ENCODE measurements at places on chromosomes 5 and 9.
A peak's percentile ranks its signal among the peaks of the same experiment; 100 is the strongest.

DNA sequence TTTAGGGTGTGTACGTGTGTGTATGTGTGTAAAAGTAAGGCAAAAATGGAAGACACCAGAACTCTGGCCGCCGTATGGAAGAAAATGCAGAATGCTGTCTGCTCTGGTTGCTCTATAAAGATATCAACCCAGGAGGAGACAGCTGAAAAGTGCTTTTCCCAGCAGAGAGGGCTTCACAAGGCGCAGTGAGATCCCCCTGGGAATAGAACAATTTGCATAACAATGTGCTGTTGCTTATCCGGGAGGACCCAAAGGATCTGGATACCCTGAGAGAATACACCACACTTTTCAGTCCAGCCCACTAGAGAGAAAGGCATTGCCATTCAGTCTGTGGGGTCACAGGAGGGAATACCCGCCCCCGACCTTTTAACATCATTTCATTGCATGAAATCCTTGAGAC, 230.6 kb downstream of the EBF1 start:
- DNase-seq: no peak

- no peak for DNase-seq
Observed at GRCh38 chr5:41339339-41339738, 126.0 kb upstream of the C6 start.

GRCh38 chr9:75455444-75455921, 367.2 kb downstream of the OSTF1 start:
- no peak for DNase-seq

- DNase-seq: no peak
Observed at GRCh38 chr5:76274571-76274970, 128.5 kb upstream of the IQGAP2 start.

GRCh38 chr5:9544056-9544455, 1.8 kb downstream of the SEMA5A start:
- DNase-seq: no peak

GRCh38 chr9:109383356-109383755, 62.5 kb upstream of the EPB41L4B start:
- no peak for DNase-seq

- no peak for DNase-seq
Observed at GRCh38 chr5:72221099-72221498, 98.9 kb downstream of the MRPS27 start.

GRCh38 chr9:134642385-134643181, 980 bp downstream of the COL5A1 start:
- peak; percentile 72 for DNase-seq

GRCh38 chr5:22044229-22044628, 808.9 kb downstream of the CDH12 start:
- no peak for DNase-seq

DNA sequence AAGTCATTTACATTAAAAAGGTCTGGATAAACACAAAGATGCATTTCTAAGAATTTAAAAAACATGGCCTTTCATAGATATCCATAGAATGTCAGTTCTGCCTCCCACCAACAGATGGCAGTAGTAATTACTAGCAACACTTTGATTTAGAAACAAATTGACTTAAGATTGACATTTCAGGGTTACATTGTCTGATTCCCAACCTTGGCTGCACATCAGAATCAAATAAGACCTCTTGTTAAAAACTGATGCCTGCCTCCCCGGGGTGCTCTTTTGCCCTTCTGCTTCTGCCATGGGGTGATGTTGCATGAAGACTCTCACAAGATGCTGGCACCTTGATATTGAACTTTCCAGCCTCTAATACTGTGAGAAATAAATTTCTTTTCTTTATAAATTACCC, 146.2 kb upstream of the GPR151 start:
- DNase-seq: no peak

- no peak for DNase-seq
Observed at GRCh38 chr5:23419115-23419514, 88.3 kb upstream of the PRDM9 start.

GRCh38 chr9:130421802-130422276, 22.9 kb upstream of the ASS1 start:
- no peak for DNase-seq

DNA sequence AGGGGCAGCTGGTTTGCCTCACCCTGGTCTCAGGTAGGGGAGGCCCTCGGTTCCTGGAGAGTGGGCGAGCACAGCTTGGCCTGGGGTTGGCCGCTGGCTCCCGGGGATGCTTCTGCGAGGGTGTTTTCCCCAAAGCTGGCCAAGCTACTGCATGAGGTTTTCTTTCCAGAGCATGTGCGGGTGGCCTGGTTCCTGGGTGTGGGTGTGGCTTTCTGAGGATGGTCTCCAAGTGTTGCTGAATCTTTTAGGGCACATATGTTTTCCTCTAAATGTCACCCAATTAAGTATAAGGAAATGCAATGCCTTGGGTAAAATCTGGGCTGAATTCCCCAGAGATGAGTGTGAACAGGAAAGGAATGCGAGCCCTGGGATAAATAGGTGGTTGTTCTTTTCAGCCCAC, 115.8 kb upstream of the ICE1 start:
- peak; percentile 12 for DNase-seq

DNA sequence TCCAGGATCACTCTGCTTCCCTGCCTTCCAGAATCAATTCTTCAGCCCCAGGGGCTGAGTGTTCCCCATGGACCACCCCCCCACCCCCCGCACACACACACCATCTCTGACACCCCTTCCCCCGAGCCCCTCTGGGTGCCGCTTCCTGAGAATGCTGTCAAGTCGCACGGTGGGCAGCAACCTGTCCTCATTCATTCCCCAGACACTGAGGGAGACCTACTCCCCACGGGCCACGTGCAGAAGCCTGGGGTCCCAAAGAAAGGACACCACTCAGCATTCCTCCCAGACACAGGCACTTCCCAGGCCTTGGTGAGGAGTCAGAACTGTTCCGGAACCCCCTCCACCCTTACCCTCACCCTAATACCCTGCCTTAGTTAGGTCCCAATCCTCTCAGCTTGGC, 12.8 kb downstream of the CPLX2 start:
- DNase-seq: no peak

DNA sequence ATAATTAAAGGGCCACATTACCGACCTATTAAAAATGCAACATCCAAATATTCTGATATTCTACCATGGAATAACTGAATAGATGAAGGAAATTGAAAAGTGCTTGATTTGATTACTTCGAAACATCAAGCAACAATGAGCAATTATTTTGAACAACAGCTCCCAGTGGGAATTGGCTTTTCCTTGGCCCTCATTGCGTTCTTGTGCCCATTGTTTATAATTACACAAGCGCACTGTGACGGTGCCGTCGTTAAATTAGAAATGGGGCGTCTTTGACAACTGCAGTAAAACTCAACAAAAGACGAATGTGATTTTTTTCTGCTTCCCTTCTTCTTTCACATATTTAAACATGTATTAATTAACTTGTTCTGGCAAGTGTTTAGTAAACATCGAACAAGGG, 61.6 kb downstream of the CDH6 start:
- DNase-seq: no peak
